Eye (tissue), 1 donor: ENCODE measurements at places on chromosomes 5 and 9.

DNA sequence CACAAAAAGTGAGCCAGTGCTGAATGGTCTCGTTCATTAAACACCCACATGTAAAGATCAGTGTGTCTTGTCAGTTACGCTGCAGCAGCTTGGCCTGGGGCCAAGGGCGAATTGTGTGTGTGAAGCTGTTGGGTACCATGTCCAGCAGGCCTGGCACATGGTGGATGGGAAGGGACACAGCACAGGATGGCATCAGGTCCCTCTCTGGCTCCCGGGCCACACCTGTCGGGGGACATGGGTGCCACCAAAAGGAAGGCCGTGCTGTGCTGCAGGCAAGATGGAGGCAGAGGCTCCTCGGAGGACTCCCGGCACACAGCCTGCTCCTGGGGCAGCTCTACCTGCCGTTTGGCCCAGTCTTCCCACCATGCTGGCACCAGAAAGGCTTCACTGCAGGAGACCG lies 32.0 kb downstream of the NKD2 start:
- no peak for DNase-seq

- no peak for DNase-seq
These were observed 242.1 kb upstream of the NUDT12 start for GRCh38 chr5:103804711-103805110.

GRCh38 chr5:16975950-16976624 lies 40.0 kb upstream of the MYO10 start:
- DNase-seq, result no peak

- peak; percentile 88 for DNase-seq
These were observed 142.6 kb downstream of the PBX3 start for GRCh38 chr9:125889476-125890419.

- DNase-seq, result peak; percentile 71
These were observed 1201.4 kb upstream of the C9orf72 start for GRCh38 chr9:28774433-28775235.

- DNase-seq, result no peak
These were observed 500.7 kb downstream of the CDH12 start for GRCh38 chr5:22352493-22352892.

DNA sequence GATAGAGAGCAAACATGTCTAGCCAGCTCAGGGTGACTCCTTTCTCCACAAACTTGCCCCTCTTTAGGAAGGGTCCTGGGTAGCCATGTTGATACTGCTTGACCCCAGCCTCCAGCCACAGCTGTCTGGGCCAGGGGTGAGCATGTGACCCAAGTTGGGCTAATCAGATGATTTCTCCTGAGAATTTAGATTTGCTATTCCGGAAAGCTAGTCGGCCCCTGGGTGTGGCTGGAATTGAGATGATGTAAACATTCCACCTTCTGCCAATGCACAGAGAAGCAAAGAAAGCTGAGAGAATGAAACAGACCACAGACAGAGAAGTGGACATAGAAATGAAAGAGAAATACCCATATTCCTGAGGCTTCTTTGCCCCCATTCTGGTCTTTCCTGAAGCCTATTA lies 17.8 kb upstream of the B4GALT1 start:
- no peak for DNase-seq

GRCh38 chr5:90378752-90379151 lies 30.8 kb downstream of the CETN3 start:
- DNase-seq, result no peak

- DNase-seq, result no peak
These were observed 42.3 kb downstream of the MARCHF3 start for GRCh38 chr5:126988021-126988569.

DNA sequence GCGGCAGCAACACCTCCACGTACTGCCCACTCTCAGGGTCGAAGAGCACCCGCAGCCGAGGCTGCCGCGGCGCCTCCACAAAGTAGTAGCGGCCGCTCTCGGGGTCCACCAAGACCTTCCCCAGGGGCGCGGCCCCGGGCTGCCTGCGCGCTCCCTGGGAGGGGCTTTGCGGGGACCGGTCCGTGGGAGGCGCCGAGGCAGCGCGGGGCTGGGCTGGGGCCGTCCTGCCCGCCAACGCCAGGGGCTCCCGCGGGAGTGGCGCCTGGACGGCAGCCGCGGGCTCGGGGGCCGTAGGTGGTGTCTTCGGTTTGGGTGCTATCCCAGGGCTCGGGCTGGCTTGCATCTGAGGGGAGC lies 2.6 kb upstream of the MZB1 start:
- no peak for DNase-seq

DNA sequence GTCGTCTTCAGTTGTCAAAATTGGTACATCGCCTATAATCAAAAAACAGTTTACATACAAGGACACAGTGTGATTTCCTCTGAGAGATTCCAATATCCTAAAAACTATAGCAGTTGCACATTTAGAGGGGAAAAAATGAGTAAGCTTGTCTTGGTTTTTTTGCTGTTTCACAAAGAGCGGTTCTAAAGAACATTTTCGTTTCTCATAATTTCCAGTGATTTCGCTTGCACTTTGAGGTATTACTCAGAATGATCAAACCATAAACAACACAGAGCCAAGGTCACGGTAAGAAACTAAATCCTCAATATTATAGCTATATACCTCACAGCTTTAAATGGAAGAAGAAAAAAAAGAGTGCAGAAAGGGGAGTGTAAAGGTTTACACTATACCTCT lies 861 bp downstream of the MTX3 start:
- no peak for DNase-seq

DNA sequence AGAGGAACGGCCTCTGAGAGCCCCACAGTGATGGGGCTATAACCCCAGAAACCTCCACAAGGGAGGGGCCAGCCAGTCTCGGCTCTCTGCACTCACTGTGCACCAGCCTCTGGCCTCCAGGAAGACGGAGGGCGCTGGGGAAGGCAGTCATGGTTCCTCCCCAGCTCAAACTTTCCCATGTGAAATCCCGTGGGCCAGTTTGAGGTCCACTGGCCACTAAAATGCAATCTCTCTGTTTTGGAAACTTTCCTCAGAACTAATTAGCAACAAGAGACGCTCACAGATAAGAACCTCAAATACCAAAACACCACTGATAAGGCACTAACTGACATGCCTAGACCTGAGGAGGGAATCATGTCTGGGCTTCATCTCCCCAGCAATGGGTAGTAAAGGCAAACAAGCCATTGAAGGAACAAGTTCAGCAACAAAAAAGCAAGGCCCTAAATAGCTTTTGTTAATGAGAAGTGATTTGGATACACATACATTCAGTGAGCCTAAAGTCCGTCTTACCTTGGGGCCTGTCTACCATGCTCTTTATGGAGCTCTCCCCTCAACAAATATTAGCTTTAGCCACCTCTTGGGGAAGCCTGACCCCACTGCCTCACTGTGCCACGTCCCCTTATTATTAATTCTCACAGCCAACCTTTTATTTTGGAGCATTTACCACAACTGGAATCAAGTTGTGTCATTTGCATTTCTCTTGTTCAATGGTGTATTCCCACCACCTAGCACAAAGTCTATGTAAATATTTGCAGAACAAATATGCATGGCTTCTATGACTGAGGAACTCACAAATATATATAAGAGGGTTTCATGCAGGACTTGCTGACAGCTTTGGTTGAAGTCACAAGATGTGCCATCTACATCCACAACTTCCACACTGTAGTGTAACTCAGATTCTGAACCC lies 56.1 kb upstream of the GLRX start:
- DNase-seq, result no peak

DNA sequence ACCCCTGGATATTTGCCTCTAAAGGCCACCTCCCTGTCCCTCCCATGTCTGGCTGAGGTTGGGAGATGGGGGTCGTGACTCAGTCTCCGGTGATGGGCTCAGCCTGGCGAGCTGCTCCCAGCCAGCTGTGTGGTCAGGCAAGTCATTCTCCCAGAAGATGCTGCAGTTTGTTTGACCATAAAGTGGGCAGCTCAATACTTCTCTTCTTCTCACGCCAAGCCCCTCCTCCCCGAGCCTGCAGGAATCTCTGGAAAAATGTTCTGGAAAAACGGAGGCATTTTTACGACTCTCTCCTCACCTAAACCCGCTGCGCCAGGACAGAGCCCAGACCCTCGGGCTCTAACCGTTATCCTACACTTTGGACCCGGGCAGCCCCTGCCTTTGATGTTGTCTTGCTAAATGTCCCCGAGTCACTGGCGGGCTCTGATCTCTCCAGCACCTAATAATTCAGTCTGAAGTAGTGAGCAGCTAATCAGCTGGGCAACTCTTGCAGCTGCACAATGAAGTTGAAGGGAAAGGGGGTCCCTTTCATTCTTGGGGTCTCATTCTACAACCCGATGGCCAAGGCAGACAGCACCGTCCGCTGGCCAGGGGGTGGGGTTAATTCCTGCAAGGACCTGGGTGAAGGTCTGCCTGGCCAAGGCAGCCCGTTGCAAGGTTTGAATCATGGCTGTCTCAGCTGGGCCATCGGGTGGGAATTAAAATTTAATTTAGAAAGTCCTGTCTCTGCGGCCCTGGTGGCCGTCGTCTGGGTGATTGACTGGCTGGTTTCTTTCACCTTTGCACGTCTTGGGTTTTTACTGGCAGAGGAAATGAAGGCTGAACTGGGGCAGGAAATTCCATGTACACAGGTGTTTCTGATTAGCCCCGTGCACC lies 12.3 kb downstream of the DCANP1 start:
- no peak for DNase-seq

- peak; percentile 54 for DNase-seq
These were observed 772.7 kb downstream of the SEMA5A start for GRCh38 chr5:8773046-8773615.

GRCh38 chr9:86575825-86576525 lies 221.8 kb upstream of the TUT7 start:
- DNase-seq, result peak; percentile 30
